ENCODE measurements at places on chromosomes 2 and 18. TPM values are rescaled to one million over a fixed set of nuclear protein-coding genes. Genes with fewer than 3 reads are reported as not detected.
A peak's percentile ranks its signal among the peaks of the same experiment; 100 is the strongest.

GRCh38 chr2:145752091-145752806 lies 1232.3 kb upstream of the ZEB2 start:
- peak; percentile 77 for DNase-seq

DNA sequence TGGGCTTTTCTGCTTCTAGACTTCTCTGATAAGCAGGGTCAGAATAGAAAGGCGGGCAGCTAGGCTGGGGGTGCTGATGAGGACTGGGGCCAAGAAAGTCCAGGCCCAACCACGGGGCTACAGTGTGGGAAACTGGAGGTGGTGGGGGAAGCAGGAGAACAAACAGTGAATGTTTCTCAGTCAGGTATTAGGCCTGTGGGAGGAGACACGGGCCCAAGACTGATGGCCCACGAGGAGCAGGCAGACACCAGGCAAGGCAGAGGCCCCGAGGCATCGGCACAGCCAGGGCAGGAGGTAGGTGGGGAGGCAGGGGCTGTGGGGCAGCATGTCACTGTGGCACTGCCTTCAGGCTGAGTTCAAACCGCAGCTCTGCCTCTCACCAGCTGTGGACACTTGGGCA lies 40.7 kb downstream of the KCNIP3 start:
- DNase-seq = no peak

- peak; percentile 4 for DNase-seq
Measured at GRCh38 chr2:181153886-181154285, 173.5 kb downstream of the UBE2E3 start.

DNA sequence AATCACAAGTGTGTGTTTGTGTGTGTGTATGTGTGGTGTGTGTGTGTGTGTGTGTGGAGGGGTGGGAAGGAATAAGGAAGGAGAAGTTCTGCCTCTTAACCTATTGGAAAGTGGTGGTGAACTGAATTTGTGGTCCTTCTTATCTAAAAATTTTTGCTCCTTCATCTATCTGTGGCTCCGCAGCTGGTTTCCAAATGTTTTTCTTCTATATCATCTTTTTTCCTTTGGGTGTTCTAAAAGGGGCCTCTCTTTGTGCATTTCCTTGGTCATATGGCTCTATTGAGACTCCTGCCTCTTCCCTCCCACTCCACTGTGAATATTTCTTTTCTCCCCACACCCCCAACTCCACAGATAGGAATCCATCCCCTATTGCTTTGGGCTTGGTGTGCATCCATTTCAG lies 254.9 kb upstream of the CWC22 start:
- DNase-seq = no peak

BMP10 gene
- total RNA-seq = not detected

SIGLEC15 gene
- 49.3 TPM for total RNA-seq

Measured in RPMI7951 (cell line).